CD4-positive, alpha-beta T cell treated with Interleukin-1 beta for 1 hour (primary cell): ENCODE measurements at places on chromosomes 2 and 18.

- DNase-seq: no peak
These were observed 1025.3 kb upstream of the CNTNAP5 start for GRCh38 chr2:122999821-123000220.

GRCh38 chr18:35174093-35174731, 66.6 kb upstream of the ZNF397 start:
- no peak for DNase-seq

- DNase-seq: no peak
These were observed 154.6 kb upstream of the REV1 start for GRCh38 chr2:99644419-99644787.

GRCh38 chr18:78772360-78773302, 207.0 kb upstream of the SALL3 start:
- DNase-seq: no peak

DNA sequence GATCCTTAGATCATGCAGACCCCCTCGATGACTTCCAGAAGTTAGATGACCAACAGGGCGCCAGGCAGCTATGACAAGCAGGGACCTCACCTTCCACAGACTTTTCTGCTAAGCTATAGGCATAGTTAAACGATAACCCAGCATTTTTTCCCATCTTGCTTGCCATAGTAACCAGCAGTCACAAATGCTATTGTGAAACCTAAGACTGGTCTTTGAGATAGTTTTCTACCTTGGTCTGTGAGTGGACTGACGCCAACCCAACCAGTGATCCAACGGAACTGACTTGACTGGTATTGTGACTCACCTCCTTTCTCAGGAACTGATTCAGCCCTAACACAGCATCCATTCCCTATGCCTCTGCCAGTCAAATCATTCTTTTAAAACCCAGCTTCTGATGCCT, 361.2 kb downstream of the LRRTM4 start:
- DNase-seq: no peak

GRCh38 chr2:43024515-43025011, 201.8 kb downstream of the ZFP36L2 start:
- DNase-seq: peak; percentile 21

- DNase-seq: no peak
These were observed 21.2 kb upstream of the NAB1 start for GRCh38 chr2:190627448-190628412.

DNA sequence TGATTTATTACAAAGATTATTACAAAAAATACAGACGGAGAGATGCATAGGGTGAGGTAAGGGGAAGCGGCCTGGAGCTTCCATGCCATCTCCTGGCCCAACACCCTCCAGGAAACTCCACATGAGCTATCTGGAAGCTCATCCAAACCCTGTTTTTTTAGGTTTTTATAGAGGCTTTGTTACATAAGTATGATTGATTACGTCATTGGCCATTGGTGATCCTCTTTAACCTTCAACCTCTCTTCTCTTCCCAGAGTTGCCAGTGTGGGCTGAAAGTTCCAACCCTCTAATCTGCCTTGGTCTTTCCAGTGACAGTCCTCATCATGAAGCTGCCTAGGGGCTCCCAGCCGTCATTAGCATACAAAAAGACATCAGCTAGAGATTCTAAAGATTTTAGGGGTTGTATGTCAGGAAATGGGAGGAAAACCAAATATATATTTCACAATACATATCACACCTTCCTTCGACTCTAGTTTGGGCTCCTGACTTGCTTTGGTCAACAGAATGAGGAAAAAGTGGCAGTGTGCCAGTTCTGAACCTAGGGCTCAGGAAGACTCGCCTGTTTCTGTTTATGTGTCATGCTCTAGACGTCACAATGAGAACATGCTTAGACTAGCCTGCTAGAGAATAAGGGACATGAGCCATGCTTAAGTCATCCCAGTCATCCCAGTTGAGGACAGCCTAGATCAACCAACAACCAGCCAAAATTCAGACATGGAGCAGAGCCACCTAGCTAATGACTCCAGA, 54.1 kb downstream of the ETAA1 start:
- DNase-seq: no peak

GRCh38 chr18:2958819-2959298, 54.1 kb downstream of the LPIN2 start:
- DNase-seq: no peak

- DNase-seq: no peak
These were observed 69.0 kb downstream of the CTAGE1 start for GRCh38 chr18:22348521-22349316.

DNA sequence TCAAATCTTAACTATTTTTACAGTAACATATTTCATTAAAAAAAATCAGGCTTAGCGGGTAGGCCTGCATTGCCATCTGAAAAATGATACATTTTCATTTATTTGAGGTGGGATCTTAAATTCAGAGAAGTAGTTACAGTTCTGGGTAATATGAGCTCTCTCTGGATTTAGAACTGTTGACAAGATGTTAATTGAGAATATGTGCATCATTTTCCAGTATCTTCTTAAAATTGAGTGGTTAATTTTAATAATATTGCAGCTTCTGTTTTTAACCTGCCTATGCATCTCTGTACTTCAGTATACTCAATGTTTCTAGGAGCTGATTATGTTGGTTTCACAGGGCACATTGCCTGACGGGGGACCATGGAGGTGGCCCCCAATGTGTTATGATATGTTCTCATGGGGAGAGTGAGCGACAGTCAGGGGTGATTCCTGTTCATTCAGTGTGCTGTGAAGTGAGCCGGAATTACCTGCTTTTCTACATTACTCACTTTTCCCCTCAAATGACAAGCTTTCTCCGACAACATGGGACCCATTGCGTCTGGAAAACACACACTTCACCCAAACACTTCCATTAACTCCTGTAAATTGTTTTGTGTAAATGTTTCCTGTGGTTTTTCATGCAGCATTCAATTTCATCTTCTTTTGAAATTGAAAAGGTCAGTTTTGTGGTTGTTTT, 406.2 kb downstream of the MTX2 start:
- DNase-seq: no peak

GRCh38 chr2:56185101-56185581, 1.4 kb downstream of the CCDC85A start:
- DNase-seq: no peak
